ENCODE measurements at places on chromosomes 6 and 20.

- DNase-seq, result no peak
These were observed 57.0 kb downstream of the SOBP start for GRCh38 chr6:107546691-107547450.

GRCh38 chr6:56890066-56890465, 64.8 kb upstream of the BEND6 start:
- DNase-seq, result no peak

DNA sequence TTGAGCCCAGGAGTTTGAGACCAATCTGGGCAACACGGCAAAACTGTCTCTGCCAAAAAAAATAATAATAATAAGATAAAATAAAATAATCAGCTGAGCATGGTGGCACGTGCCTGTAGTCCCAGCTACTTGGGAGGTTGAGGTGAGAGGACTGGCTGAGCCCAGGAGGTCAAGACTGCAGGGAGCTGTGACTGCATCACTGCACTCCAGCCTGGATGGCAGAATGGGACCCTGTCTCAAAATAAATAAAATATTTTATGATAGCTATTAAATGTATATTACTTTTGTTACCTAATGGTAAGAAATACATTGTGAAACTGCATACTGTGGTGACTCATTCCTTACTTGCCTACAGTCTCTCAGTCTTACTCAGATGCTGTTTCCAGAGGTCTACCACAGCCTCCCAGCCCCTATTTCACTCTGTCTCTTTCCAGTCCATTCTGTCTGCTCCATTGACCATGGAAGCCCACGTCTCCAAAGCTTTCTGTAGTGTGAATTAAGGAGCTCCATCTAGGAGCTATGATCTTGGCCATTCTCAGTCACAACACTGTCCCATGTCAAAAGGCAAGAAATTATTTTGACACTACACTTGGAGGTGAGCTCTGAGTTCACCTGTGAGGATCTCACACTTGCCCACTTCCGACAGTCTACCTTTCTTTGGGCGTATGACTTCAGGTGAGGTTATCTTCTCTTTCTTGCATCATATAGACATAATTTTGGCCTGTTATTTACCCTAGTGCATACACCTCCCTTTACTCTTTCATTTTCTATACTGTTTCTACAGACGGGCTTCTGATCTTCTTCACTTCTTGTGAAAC, 22.4 kb upstream of the SNX9 start:
- no peak for DNase-seq

GRCh38 chr6:115894426-115894992, 166.2 kb downstream of the FRK start:
- DNase-seq, result no peak

- DNase-seq, result no peak
These were observed 1110.3 kb upstream of the MAP3K7 start for GRCh38 chr6:91697010-91697695.

GRCh38 chr6:19231878-19232561, 605.1 kb upstream of the ID4 start:
- DNase-seq, result no peak

GRCh38 chr20:52747845-52748284, 224.3 kb upstream of the TSHZ2 start:
- no peak for DNase-seq

GRCh38 chr6:119896806-119897205, 547.2 kb upstream of the MAN1A1 start:
- DNase-seq, result no peak

- no peak for DNase-seq
These were observed 23.8 kb downstream of the GABRR2 start for GRCh38 chr6:89291256-89291819.

GRCh38 chr6:39681674-39682121, 43.5 kb downstream of the KIF6 start:
- no peak for DNase-seq

DNA sequence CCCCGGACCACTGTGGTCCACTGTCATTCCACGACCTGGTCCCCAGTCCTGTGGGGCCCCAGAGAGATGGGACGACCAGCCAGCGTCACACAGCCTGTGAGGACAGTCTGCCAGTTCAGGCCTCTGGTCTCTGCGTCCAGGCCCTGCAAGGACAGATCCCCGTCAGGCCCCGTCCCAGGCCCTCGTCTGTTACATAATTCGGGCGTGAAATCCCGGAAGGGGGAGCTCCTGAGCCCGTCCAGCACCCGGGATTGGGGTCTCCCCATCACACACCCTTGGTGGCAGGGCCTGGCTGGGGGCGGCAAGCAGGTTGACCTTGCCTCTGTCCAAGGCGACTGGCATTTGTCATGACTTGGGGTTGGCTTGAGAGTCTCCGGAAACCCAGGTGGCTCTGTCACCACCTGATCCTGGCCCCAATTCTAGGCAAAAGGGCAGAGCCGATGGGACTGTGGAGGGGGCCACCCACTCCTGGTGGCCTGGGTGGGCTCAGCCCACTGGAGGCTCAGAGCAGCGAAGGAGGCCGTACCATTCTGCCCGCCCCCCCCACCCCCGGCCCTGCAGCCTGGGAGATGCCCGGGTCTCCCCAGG, 73.8 kb upstream of the GATA5 start:
- no peak for DNase-seq

GRCh38 chr6:41624621-41625380, 13.5 kb upstream of the MDFI start:
- no peak for DNase-seq

GRCh38 chr20:33650753-33651561, 11.2 kb upstream of the C20orf144 start:
- peak; percentile 62 for DNase-seq

DNA sequence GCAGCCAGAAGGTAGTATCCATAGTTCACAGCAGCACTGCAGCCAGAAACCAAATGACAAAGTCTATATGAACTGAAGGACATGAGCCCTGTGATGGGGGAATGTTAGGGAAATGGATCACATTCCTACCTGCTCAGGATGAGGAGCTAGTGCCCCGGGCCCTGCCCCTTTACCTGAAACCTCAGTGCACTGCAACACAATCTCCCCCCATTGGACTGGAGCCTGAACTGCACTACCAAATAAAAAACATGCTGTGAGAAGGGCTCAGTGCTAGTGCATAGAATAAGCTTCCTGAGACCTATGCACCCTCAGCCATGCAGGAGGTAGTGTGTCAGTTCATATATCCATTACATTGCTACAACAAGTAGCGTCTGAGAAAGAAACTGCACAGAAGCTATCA, 477.8 kb downstream of the HACE1 start:
- no peak for DNase-seq

DNA sequence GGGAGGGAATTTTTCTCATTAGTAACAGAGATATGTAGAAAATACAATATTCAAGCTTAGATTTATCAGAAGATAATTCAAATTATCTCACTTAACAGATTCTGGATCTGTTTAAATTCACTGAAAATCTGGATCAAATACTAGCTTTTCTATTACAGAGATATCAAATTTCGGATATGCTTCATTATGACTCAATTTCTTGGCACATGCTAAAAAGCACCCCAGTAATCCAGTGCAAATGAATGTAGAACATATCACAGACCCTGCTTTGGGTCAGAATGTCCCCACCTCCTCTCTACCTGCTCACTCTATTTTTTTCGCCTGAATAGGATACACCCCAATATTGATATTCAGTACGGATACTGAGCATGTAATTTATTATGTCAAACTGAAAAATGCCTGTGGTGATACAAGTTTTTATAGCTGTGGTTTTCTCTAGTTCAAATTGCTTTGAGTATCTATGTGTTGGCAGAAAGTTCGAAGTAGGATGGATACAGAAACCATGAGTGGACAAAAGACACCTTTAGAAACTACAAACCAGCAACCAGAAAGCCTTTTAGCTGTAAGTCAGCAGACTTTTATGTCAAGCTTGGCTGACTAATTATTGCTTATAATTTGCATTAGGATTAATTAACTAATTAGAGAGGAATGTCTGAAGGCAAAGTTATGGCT, 290.0 kb downstream of the TFAP2B start:
- DNase-seq, result no peak

- peak; percentile 52 for DNase-seq
These were observed 17.9 kb upstream of the CCDC170 start for GRCh38 chr6:151475653-151476523.

DNA sequence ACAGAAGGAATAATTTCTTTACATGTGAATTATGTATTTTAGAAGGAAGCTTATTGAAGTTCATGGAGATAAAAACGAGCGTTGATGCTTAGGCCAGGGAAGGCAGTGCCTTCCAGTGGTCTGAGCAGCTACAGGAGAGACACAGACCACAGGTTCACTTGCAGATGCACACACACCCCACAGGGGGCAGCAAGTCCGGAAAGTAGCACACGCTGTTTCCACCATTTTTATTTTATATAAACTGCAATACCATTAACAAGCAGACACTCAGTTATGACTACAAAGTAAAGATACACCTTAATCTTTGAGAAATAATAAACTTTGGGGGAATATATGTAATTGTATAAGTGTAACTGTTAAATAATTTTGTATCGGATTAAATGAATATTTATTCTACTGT, 13.5 kb upstream of the DACT2 start:
- peak; percentile 43 for DNase-seq

- no peak for DNase-seq
These were observed 140.6 kb upstream of the SLC22A16 start for GRCh38 chr6:110617057-110617456.

- DNase-seq, result peak; percentile 71
These were observed 19.6 kb upstream of the ABT1 start for GRCh38 chr6:26576929-26577719.

- DNase-seq, result no peak
These were observed 27.9 kb upstream of the ZBP1 start for GRCh38 chr20:57647933-57648785.

DNA sequence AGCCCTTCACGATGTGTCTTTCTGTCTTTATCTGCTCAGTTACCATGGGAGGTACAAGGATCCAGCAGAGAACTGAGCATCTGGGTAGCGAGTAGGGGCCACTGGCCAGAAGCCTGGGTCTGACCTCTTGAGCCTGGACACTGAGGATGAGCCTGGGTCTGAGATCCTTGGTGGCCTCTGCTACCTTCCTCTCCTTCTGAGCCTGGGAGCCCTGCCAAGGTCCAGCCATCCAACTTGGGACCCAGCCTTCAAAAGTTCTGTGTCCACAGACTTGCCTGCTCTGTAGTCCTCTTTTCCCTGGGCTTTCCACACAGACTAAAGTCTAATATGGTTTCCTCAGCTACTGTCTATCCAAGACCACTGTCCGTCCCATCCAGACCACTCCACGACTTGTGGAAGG, 60.2 kb upstream of the NAA20 start:
- DNase-seq, result no peak

- no peak for DNase-seq
These were observed 125.5 kb upstream of the TMEM170B start for GRCh38 chr6:11412011-11412424.

GRCh38 chr6:12590901-12591300, 125.7 kb upstream of the PHACTR1 start:
- DNase-seq, result no peak

All from colonic mucosa (tissue), 4 donors.